NCI-H510A (cell line): ENCODE measurements at places on chromosomes 3 and 15.
A peak's percentile ranks its signal among the peaks of the same experiment; 100 is the strongest.

- peak; percentile 7 for DNase-seq
These were observed 32.2 kb upstream of the TRH start for GRCh38 chr3:129942296-129942695.

DNA sequence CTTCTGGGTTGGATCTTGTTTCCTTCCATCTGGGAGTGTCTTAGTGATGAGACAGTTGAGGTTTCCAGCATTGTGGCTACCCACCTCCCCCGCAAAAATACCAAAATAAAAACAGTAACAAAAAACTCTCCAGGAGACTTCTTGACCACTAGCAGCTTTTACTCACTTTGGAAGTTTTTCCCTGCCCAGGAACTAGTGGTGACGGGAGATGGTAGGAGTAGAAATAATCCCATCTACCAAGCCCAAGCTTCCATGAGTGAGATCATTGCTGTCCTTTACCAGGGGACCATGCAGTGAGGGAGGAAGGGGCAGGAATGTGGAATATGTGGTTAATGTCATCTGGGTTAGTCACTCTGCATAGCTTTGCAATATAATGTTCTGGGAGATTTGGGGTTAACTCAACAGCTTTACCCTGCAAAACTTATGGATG is 187.7 kb downstream of the ITPR1 start:
- no peak for DNase-seq

- peak; percentile 44 for DNase-seq
These were observed 32.4 kb upstream of the SLC6A6 start for GRCh38 chr3:14369675-14370669.

GRCh38 chr3:58824285-58824684 is 157.7 kb upstream of the FAM3D start:
- DNase-seq, result no peak

- DNase-seq, result no peak
These were observed 150.5 kb downstream of the MINAR1 start for GRCh38 chr15:79582650-79583049.

DNA sequence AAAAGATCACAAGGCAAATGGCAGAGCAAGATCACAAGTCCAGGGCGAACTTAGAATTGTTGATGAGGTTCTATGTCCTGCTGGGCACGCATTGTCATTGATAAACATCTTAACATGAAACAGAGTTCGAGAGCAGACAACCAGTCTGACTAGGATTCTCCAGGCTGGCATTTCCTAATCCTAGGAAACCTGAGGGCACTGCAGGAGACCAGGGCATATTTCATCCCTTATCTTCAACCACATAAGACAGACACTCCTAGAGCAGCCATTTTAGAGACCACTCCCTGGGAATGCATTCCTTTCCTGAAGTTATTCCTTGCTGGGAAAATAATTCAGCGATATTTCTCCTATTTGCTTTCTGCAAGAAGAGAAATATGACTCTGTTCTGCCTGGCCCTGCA is 1199.9 kb downstream of the SI start:
- DNase-seq, result no peak

GRCh38 chr3:159260049-159260662 is 458.3 kb downstream of the MFSD1 start:
- DNase-seq, result peak; percentile 16

DNA sequence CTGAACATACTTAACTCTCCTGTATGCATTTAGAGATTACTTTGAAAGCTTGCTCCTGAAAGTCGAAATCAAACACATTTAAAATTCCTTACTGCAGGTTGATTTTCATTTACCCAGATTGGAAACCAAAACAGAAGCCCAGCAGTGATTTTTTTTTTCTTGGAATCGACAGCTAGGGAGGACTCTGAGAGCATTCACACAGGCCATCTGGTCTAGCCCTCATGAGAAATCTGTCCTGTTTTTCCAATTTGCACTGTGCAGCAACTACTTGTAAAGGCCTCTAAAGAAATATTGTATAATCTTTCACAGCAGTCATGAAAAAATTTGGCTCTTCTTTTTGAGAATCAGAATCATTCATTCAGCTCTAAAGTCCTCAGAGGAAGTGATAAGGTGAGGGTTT is 179.2 kb downstream of the KCNAB1 start:
- DNase-seq, result no peak

GRCh38 chr3:64856977-64857516 is 169.2 kb upstream of the ADAMTS9 start:
- no peak for DNase-seq

- no peak for DNase-seq
These were observed 13.2 kb downstream of the DPH3 start for GRCh38 chr3:16251316-16252085.

DNA sequence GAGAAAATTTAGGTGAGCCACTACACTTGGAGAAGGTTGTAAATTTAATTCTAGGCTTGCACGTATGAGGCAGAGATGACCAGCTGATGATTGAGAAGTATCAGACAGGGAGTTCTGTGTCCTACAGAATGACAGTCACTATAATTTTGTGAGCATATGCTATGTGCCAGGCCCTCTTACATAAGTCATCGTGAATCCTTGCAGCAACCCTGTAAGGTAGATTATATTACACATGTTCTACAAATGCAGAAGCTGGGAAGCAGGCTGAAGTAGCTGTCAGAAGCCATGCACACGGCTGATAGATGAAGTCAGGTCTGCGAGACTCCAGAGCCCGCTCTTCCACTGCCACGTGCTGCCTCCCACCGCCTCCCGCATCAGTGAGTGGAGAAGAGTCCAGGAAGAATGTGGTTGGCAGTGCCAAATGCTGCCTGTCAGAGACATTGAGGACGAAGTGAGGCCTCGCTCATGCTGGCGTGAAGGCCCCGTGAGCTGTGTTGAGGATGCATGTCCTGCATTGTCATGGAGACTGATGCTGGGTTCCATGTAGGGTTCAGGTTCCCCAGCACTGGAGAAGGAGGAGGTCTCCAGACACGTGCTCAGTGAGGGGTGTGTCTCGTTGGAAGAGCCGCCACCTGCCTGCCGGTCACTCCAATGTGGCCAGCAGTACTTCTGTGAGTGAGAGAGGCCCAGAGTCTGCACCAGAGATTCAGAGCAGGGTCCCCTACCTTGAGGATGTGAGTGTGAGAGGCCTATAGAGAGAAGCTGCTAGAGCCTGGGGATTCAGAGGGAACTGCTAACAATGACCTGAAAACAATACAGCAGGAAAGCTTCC is 123.3 kb upstream of the PLXNA1 start:
- DNase-seq, result no peak

GRCh38 chr3:53583161-53583690 is 88.8 kb downstream of the CACNA1D start:
- DNase-seq, result no peak

- no peak for DNase-seq
These were observed 279.1 kb upstream of the ICE2 start for GRCh38 chr15:60757831-60758570.

DNA sequence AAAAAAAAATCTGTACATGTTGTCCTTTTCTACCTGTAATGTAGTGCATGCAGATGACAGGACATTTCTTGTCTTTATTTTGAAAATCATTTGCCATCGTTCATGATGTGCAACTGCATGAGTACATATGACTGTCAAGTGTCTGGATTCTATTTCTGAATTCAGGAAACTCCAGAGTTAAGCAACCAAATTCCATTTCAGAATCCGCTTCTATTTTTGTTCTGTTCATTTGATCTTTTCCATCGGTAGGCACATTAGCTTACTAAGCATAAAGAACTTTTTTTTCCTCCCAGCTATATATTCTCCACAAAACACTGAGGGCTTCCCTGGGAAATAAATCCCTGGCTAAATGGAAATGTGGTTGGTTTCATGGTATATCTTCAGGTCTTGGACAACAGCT is 365.6 kb downstream of the PTPRG start:
- DNase-seq, result no peak

DNA sequence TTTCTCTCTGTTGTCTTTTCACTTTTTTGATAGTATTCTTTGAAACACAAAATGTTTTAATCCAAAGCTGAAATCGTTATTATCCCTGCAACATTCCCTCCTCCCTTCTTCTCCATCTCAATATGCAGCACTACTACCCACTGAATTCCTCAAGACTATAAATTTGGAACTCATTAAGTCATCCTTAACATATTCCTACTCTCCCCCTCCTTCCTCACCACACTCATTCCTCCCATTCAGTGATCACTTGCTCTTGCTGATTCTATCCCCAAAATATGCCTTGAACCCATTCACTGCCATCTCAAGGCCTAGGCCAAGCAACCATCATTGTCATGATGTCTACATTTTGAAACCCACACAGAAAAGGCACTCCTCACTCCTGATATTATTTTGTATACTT is 2.4 kb upstream of the PIK3R4 start:
- no peak for DNase-seq

GRCh38 chr15:40070608-40071218 is 31.7 kb upstream of the SRP14 start:
- no peak for DNase-seq

GRCh38 chr15:28936081-28936480 is 50.3 kb downstream of the APBA2 start:
- no peak for DNase-seq

GRCh38 chr3:10370429-10370828 is 49.5 kb upstream of the SEC13 start:
- DNase-seq, result peak; percentile 61

DNA sequence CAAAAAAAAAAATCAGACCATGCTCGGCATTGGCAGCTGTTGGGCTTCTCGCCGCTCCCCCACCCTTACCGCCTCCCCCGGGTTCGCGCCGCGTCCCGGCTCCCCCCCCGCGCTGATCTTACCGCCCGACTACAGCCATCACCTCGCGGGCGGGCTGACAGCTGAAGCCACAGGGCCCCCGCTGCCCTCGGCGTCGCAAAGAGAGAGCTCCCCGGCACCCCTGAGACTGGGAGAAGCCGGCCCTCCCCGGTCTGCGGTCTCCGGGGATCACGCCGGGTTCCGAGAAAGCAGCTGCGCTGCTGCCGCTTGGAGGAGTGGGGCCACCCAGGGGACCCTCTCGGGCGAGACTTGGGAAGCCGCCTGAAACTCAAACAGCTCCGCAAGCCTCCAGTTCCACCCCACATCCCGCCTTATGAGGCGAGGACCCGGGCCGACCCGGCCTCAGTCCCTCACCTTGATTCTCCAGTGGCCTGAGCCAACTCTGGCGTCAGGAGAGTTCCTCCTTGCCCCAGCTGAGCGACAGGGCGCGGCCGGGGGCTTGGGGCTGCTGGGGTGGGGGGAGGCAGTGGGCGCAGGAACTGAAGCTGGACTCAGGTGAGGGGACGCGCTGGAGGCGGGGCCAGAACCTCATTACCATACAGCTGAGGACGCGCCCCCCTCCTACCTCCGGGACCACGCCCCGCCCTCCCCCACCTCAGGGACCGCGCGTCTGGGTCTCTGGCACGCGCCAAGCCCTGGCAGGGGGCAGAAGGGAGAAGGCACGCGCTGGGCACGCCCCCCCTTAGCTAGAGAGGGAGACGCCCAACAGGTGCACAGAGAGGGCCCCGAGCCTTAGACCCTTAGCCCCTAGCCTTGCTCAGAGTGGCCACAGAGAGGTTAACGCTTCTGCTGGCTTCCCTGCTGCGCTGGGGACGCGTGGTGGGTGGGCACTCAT is 1.0 kb upstream of the DLL4 start:
- DNase-seq, result peak; percentile 89

DNA sequence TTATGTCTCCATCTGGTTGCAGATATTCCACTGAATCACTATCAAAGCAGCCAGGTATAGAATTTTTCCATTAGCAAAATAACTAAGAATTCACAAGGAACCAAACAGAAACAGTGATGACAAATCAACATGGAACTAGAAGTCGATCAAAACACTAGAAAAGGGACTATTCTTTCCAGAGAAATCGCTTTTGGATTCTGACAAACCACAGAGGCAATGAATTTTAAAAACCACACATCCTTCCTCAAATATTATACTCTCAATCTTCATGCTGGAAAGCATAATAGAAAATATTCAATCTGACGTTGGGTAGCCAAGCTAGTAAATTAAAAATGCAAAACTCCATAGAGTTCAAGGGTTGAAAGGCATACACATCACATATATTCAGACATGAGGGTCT is 93.2 kb upstream of the PPIB start:
- DNase-seq, result no peak

GRCh38 chr3:22608093-22608492 is 595.0 kb upstream of the UBE2E2 start:
- DNase-seq, result no peak

GRCh38 chr3:24006-24405 is 172.6 kb upstream of the CHL1 start:
- DNase-seq, result no peak

DNA sequence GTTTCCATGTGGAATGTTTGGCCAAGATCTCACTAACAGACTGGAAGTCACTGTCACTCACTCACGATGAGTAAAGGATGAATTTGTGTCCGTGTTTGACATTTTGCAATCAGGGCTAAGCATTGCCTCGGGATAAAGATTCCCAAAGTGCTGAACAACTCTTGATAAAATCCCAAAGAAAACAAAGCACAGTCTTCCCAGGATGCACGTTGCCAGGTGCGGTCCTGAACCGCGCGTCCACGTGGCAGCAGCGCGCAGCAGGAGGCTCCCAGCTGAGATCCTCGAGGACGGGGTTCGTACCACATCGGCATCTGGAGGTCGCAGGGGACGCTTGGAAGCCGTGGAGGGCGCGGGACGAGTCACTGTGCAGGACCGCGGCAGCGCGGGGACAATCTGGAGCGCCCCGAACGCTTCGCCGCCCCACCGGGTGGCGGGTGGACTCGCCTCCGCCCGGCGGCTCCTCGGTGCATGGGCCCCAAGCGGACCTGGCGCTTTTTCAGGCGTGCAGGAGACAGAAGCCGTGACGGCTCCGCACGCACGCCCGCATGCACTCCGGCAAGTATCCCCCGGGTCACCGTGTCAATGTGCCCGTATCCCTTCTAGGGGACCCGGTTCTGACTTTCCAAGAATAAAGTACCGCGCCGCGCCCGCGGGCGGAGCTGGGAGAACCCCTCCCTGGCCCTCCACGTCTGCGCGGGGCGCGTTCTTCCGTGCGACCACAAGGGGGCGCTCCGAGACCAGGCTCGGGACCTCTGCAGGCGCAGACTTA is 17.7 kb downstream of the CPN2 start:
- DNase-seq, result no peak

GRCh38 chr3:197302696-197303341 is 4.4 kb upstream of the DLG1 start:
- no peak for DNase-seq

DNA sequence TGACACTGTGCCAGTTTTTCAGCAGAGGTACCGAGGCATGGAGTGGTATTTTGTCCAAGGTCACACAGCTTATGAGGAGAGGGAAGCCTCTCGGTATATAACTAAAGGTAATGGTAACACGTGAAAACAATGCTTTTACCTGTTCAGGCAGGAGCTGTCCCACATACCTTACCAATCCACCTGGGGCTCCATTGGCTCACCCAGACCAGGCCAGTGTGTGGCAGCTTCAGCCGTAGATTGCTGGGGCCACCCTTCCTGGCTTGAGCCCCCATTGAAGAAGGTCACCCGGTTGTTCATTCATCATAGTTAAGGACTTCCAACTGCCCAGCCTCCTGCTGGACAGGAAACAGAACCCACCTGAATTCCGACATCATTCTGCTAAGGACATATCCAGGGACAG is 9.2 kb upstream of the RPP14 start:
- no peak for DNase-seq
